ENCODE measurements at places on chromosomes 1 and 21.

GRCh38 chr1:187870552-187870951 is 1041.8 kb downstream of the PLA2G4A start:
- DNase-seq, result no peak

DNA sequence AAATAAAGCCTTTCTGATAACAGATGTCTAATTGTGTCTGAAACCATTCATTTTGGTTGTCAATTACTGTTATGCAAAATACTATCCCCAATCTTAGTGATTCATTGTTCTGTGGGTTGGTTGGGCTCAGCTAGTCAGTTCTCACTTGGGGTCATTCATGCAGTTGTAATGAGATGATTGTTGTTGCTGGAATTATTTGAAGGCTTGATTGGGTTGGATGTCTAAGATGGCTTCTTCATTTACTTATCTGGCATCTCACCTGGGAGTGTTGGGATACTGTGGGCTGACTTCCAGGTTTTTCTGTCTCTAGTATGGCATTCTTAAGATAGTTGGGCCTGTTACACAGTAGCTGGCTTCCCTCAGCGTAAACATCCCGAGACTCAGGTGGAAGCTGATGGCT is 217.8 kb upstream of the B3GALT2 start:
- DNase-seq, result no peak

GRCh38 chr1:40774266-40774998 is 9.2 kb upstream of the KCNQ4 start:
- peak; percentile 47 for DNase-seq

DNA sequence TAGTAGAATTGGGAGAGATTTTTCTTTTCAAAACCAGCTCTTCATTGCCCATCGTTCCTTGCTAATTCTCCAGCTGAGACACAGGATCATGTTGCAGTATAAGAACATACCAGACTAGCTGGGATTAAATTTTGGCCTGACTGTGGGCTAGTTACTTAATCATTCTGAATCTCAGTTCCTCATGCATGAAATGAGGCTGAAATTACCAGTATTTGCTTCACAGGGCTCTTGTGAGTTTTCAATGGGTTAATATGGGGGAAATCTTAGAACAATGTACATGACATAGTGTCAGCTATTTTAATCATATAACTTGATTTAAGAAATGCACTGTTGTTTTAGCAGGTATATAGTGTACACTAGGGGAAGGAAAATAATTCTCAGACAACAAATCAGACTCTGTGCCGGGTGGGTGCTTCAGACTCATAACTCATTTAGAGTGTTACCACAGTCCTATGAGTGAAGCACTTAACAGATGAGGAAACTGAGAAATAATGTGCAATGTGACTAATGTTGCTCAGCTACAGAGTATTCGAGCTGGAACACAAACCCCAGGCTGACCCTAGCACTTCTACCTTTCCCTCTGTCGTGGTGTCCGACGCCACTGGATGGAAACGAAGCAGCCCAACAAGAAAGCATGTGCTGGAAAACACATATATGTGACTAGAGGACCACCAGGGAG is 137.6 kb upstream of the SGIP1 start:
- DNase-seq, result no peak

DNA sequence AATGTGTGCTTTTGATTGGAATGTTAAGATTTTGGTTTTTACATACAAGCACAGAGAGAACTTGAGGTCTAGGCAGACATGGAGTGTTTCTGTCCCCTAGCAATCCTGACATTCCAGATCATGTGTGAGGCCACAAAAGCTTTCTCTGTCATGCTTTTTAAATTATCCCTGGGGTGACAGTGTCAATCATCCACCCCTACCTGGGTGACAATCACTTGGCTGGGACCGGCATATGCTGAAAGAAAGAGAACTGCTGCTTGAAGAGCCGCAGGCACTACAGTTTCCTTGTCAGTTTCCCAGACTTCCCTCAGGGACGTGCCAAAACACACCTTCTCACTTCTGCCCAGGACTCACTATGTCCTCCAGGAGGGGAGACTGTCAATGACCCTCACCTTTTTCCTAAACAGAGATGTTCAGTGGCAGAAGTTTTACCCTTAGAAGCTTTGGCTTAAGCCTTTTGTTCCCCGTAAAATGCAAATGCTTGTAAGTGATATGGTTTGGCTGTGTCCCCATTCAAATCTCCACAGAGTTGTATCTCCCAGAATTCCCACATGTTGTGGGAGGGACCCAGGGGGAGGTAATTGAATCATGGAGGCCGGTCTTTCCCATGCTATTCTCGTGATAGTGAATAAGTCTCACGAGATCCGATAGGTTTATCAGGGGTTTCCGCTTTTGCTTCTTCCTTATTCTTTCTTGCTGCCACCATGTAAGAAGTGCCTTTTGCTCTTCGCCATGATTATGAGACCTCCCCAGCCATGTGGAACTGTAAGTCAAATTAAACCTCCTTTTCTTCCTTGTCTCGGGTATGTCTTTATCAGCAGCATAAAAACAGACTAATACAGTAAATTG is 217.4 kb downstream of the FGGY start:
- no peak for DNase-seq

GRCh38 chr1:74245168-74245772 is 10.1 kb downstream of the TNNI3K start:
- DNase-seq, result no peak

- DNase-seq, result no peak
These were observed 60.6 kb downstream of the UCK2 start for GRCh38 chr1:165887877-165888551.

DNA sequence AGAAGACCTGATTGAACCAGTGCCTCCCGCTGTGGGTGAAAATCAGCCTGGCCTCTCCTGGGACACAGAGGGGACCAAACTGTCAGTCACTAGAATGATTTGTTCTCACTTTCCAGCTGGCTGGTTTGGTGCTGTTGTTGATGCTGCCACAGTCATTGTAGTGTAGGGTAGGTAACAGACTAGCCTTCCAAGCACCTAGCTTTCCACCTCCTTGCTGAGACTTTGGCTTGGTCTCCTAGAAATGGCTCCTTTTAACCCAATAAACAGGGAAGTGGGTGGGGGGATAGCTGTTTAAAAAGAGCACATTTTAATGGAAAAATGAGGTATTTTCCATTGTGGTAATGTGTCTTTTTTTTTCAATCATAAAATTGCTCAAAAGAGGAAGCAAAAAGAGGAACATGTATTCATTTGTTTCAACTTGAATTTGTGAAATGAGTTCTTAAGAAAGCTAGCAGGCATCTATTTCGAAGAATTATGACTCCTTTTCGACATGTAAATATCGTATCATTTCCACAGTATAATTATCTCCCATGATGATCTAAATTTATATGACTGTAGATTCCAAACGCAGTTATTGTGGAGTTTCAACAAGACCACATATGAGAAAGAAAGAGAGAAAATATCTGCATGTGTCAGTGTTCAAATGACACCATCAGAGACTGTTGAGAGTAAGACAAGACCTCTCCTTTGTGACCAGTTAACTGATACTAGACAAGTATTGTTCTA is 190.1 kb downstream of the HLX start:
- no peak for DNase-seq

DNA sequence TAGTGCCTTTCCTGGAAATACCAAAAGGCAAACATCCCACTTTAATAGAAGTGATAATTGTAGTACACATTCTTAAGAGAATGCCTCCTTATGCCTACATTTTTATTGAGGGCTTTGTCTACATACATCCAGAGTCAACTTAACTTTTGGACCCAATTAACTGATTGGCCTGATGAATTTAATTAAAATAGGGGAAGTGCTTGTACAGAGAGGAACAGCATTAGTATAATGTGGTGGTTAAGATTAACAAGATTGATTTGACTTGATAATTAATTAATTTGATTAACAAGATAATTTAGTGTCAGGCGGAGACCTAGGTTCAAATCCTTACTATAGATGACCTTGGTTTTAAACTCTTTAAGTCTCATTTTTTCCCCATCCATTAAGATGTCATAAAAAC is 111.4 kb downstream of the NFIA start:
- DNase-seq, result no peak

GRCh38 chr1:61084491-61085031 is 2.2 kb downstream of the NFIA start:
- no peak for DNase-seq

DNA sequence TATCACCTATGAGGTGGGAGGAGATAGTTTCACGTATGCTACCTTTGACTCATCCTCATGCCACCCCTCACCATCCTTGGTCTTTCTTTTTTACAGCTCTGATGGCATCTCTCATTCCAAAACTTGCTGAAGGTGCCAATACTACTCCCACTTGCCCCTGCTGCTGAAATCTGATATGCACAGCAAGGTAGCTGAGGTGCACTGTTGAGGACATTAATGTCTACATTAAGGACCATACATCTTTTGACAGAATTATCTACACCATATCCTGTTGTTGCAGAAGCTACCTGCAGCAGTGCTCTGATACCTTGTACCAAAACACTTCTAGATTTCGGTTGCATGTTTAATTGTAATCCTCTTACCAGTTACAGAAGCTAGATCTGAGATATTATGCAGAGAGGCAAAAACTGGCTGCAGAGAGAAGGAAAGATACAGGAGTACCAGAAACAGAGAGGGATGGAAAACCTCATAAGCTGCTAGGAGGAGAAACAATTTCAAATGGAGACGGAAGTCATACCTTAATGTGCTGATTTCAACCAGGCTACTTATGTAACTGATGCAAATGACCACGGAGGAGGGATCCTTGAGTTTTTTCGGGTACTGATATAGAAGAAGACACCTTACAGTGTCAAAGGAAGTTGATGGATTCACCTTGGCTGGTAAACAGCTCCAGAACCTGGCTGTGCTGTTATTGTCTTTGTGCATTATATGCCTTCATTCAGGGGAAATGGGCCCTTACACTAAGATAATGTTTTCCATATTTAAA is 19.3 kb upstream of the PTPRC start:
- no peak for DNase-seq

Data from naive thymus-derived CD8-positive, alpha-beta T cell (primary cell).